ENCODE measurements at places on chromosomes 2 and 18. TPM values are rescaled to one million over a fixed set of nuclear protein-coding genes. Genes with fewer than 3 reads are reported as not detected.

DNA sequence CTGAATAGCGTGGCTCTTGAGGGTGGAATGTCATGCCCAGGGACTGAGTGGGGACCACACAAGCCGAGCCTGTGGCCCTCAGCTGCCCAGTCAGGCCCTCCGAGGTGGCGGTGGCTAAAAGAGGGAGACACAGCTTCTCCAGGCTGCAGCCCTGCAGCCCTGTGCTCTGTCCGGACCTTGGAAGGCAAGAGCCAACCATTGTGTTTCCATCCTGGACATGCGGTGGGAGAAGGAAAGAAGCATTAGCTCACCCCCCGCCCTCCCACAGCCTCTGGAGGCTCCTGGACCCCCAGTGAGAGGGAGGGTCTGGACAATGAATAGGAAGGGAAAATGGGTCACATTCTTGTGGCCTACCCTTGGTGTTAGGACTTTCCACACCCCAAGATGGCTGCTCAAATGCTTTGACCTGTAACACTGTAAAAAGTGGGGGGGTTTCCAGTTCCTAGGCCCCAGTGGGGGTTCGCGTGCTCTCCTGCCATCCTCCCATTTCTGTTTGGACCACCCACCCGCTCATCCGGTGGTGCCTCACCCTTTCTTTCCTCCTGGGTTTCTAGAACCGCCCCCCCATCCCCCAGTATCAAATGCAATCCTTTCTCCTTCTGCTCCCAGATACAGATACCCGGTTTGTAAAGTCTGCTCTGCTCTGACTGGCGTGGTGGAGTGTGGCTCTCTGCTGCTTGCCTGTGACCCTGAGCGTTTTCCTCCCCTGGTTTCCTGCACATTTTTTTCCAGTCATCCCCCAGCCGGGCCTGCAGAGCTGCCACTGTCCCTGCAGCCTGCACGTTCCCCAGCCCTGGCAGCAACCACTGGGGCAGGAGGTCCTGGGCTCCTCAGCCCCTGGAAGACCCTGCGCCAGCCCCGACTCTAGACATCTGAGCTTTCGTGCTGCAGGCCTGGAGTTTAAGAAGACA, 36.3 kb upstream of the SMAD7 start:
- no peak for DNase-seq
- H3K36me3 ChIP-seq, result no peaks in the 10 kb centered on the region
- peaks cover 11% of the 10 kb centered on the region for H3K4me1 ChIP-seq
- H3K4me3 ChIP-seq, result no peak overlapping the region
- peaks cover 5% of the 10 kb centered on the region for H3K27me3 ChIP-seq
- H3K27ac ChIP-seq, result no peak overlapping the region

DNA sequence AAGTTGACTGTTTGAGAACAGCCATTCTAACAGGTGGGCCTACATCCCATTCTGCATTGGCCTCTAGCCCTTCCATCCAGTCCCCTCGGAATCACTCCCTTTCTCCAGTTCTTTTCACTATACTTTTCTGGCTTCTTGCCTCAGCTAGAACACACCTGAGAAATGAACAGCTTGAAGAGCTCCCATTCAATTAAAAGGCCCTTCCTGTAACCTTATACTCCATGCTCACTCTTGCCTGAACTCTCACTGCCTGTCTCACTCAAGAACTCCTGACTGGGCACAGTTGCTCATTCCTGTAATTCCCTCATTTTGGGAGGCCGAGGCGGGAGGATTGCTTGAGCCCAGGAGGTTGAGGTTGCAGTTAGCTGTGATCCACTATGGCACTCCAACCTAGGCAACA, 23.6 kb downstream of the CHRNA1 start:
- no peak overlapping the region for H3K4me3 ChIP-seq
- H3K27me3 ChIP-seq, result peaks cover 2% of the 10 kb centered on the region
- H3K4me1 ChIP-seq, result no peaks in the 10 kb centered on the region
- no peak for DNase-seq
- H3K27ac ChIP-seq, result no peak overlapping the region
- H3K36me3 ChIP-seq, result no peaks in the 10 kb centered on the region

- H3K36me3 ChIP-seq, result no peaks in the 10 kb centered on the region
- no peak overlapping the region for H3K27ac ChIP-seq
- H3K4me3 ChIP-seq, result no peak overlapping the region
- H3K27me3 ChIP-seq, result peaks cover 4% of the 10 kb centered on the region
These were observed 203.3 kb downstream of the CELF4 start for GRCh38 chr18:37362158-37362890.

GRCh38 chr2:52613064-52613463, 1154.5 kb upstream of the CHAC2 start:
- no peaks in the 10 kb centered on the region for H3K4me1 ChIP-seq
- H3K36me3 ChIP-seq, result no peaks in the 10 kb centered on the region
- H3K4me3 ChIP-seq, result no peak overlapping the region
- no peak overlapping the region for H3K27ac ChIP-seq

- no peaks in the 10 kb centered on the region for H3K36me3 ChIP-seq
- H3K27ac ChIP-seq, result no peak overlapping the region
- no peak overlapping the region for H3K4me3 ChIP-seq
- DNase-seq, result no peak
- peaks cover 5% of the 10 kb centered on the region for H3K27me3 ChIP-seq
These were observed 99.9 kb downstream of the CPO start for GRCh38 chr2:207039225-207039624.

- H3K36me3 ChIP-seq, result no peaks in the 10 kb centered on the region
- H3K4me1 ChIP-seq, result no peaks in the 10 kb centered on the region
- H3K27me3 ChIP-seq, result no peaks in the 10 kb centered on the region
These were observed 32.3 kb upstream of the C18orf32 start for GRCh38 chr18:49519101-49519971.

GRCh38 chr2:111626865-111627163, 257.2 kb downstream of the ANAPC1 start:
- H3K4me1 ChIP-seq, result peaks cover 25% of the 10 kb centered on the region
- no peak overlapping the region for H3K4me3 ChIP-seq
- peaks cover 4% of the 10 kb centered on the region for H3K27me3 ChIP-seq
- DNase-seq, result no peak
- H3K27ac ChIP-seq, result no peak overlapping the region

DNA sequence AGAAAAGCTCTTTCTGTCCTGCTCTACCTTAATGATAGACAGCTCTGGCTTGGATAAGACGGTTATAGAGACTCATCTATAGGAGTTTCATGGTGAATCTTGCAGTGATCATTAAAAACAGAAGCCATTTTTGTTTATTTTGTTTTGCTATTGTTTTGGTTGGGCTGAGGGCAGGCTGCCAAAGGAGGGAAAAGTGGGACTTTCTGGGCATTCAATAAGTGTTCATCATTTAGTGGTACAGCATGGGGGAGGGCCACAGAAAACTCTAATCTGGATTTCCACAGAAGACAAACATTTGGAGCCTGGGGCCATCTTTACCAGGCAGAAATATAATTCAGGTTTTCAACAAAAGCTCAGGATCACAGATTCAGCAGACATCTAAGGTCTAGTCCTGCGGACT, 62.4 kb upstream of the EFEMP1 start:
- H3K36me3 ChIP-seq, result no peaks in the 10 kb centered on the region
- DNase-seq, result no peak
- H3K4me3 ChIP-seq, result no peak overlapping the region
- no peak overlapping the region for H3K27ac ChIP-seq
- no peaks in the 10 kb centered on the region for H3K4me1 ChIP-seq

GRCh38 chr2:124165698-124166097, 140.6 kb downstream of the CNTNAP5 start:
- no peak for DNase-seq
- H3K27me3 ChIP-seq, result peaks cover 11% of the 10 kb centered on the region
- H3K4me3 ChIP-seq, result no peak overlapping the region
- no peaks in the 10 kb centered on the region for H3K4me1 ChIP-seq
- H3K27ac ChIP-seq, result no peak overlapping the region
- no peaks in the 10 kb centered on the region for H3K36me3 ChIP-seq

DNA sequence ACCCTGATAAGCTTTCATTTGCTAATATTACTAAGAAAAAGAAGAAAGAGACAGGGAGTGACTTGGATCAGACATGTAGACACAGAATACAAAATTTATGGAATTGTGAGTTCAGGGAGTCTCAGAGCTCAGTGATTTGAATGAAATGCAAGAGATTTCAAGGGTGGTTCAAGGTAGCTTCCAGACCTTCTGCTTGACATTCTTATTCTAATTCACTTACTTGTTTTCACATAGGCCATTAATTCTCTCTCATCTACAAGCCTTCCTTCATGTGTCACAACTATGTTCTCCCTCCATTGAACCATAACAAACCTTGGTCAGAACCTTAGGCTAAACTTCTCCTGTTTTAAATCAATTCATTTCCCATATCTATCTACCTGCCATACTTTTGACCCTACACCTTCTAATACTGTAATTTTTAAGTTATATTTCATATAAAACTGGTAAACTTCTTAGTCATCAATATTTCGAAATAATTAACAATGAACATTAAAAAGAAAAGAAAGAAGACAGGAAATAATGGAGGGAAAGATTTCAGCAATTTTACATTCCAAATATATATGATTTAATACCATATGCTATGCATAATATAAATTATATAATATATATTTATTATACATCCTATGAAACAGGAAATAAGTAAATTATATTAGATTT, 139.2 kb upstream of the PDE1A start:
- no peak overlapping the region for H3K4me3 ChIP-seq
- H3K27ac ChIP-seq, result no peak overlapping the region
- H3K4me1 ChIP-seq, result no peaks in the 10 kb centered on the region
- DNase-seq, result no peak
- H3K27me3 ChIP-seq, result no peaks in the 10 kb centered on the region
- H3K36me3 ChIP-seq, result no peaks in the 10 kb centered on the region

DNA sequence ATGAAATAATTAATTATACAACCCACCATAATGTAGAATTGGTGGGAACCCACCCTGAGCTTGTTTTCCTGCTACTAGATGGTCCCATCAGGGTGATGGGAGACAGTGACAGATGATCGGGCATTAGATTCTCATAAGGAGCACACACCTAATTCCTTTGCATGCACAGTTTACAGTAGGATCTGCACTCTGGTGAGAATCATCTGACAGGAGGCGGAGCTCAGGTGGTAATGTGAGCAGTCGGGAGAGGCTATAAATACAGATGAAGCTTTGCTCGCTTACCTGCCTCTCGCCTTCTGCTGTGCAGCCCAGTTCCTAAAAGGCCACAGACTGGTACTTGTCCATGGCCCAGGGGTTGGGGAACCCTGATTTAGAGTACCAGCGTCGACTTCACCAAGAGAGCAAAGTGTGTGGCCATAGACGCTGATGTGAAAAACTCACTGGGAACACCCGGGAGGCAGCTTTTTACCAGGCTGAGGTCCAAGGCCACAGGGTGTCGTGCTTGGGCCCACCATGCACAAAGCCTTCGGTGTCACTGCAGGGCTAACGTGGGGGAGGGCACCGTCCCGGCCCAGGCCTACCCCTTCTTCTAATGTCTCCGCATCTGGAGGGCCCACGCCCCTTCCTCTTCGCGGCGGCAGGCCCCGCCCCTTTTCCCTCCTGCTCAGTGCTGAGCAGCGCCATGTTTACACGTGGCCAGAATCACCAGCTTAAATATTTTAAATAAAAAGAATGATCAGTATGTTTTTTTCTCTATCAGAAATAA, 296.8 kb upstream of the HDAC4 start:
- H3K27ac ChIP-seq, result no peak overlapping the region
- peaks cover 10% of the 10 kb centered on the region for H3K27me3 ChIP-seq
- no peak overlapping the region for H3K4me3 ChIP-seq
- DNase-seq, result no peak
- H3K36me3 ChIP-seq, result no peaks in the 10 kb centered on the region

GRCh38 chr2:6787376-6787775, 78.3 kb downstream of the CMPK2 start:
- no peak overlapping the region for H3K27ac ChIP-seq
- H3K4me1 ChIP-seq, result no peaks in the 10 kb centered on the region
- H3K4me3 ChIP-seq, result no peak overlapping the region
- DNase-seq, result no peak
- peaks cover 5% of the 10 kb centered on the region for H3K27me3 ChIP-seq

DNA sequence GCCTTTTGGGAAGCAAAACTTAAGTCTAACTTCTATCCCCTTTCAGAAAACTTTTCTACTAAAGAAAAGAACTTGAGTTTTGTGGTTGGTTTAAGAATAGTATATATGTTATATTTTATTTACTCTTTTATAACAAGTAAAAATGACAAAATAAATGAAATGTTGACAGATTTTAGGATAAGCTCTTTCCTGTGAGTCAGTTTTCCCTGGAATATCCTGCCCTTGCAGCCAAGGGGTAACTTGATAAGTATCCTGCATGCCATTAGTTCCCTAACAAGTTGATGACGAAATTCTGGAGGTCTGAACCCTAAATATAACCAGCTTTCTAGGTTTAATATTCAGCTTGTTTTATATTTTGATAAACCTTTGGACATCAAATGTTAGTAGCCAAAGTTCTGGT, 7.3 kb upstream of the HTR2B start:
- H3K36me3 ChIP-seq, result no peaks in the 10 kb centered on the region
- no peak overlapping the region for H3K27ac ChIP-seq
- H3K4me1 ChIP-seq, result peaks cover 2% of the 10 kb centered on the region

DNA sequence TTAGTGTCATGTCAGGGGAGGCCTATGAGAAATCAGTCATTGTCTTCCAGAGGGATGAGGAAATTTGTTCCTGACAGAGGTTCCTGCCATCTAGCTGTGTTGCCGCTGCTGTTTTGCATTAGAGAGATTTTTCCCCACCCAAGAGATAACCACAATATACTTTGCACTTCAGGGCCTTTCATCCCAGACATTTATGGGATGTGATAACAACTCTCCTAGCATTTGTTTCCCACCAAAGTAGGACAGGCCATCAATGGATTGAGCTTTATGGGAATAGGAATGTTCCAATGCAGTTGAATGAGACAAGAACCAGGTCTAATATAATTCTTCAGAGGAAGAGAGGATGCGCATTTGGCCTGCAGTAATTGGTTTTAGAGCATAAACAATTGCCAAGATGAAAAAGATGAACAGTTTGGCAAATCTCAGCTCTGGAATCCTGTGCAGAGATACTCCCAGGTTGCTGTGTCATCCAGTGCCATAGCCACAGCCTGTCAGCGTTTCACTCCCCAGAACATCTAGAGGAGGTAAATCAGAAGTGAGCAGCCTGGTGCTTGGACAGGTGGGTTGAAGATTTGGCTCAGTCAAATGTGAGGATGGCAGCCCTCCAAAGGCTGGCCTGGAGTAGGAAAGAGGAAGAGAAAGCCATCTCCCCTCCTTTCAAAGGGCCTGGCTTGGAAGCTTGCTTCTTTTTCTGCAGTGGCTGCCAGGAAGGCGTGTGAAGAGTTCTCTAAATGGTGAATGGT, 93.7 kb upstream of the SETBP1 start:
- H3K27me3 ChIP-seq, result no peaks in the 10 kb centered on the region
- no peak overlapping the region for H3K4me3 ChIP-seq
- H3K4me1 ChIP-seq, result peaks cover 2% of the 10 kb centered on the region
- no peak overlapping the region for H3K27ac ChIP-seq
- H3K36me3 ChIP-seq, result no peaks in the 10 kb centered on the region

- DNase-seq, result peak; percentile 84
- peak overlapping the region; percentile 97 for H3K27ac ChIP-seq
- peak overlapping the region; percentile 73 for H3K4me3 ChIP-seq
- no peaks in the 10 kb centered on the region for H3K27me3 ChIP-seq
- H3K36me3 ChIP-seq, result peaks cover 13% of the 10 kb centered on the region
These were observed 60.8 kb downstream of the MBP start for GRCh38 chr18:77071711-77072292.

Gene INHA
- not detected for polyA plus RNA-seq

Gene ZC3H6
- polyA plus RNA-seq, result 11.3 TPM

Gene IL36RN
- not detected for polyA plus RNA-seq

Gene DSC2
- not detected for polyA plus RNA-seq

Gene RAB3GAP1
- 3.4 TPM for polyA plus RNA-seq

Gene UGT1A6
- not detected for polyA plus RNA-seq

Gene ITGB6
- polyA plus RNA-seq, result not detected

Gene SMYD5
- polyA plus RNA-seq, result 7.0 TPM

Measured in immature natural killer cell (primary cell).